ENCODE measurements at places on chromosomes 6 and 20.

DNA sequence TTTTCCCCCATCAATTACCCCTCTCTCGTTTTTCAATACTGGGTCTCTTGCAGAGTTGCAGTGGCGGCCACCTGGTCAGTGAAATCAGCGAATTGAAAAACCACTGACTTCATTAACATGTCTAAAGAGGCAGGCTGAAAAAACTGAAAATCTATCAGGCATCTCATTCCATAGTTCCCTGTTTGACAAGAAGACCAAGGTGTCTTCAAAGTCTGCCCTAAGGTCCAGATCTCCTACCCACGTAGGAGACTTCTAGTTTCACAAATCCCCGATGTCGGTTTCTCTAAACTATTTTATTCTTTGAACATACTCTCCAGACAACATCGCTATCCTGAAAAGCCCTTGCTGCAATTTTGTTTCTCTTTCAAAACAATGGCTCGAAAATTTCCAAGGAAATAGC is 796 bp upstream of the TUBB start:
- no peak for DNase-seq

- DNase-seq: no peak
These were observed 12.8 kb downstream of the TRAF3IP2 start for GRCh38 chr6:111592726-111593511.

GRCh38 chr20:13229538-13229937 is 8.5 kb downstream of the ISM1 start:
- DNase-seq: no peak

DNA sequence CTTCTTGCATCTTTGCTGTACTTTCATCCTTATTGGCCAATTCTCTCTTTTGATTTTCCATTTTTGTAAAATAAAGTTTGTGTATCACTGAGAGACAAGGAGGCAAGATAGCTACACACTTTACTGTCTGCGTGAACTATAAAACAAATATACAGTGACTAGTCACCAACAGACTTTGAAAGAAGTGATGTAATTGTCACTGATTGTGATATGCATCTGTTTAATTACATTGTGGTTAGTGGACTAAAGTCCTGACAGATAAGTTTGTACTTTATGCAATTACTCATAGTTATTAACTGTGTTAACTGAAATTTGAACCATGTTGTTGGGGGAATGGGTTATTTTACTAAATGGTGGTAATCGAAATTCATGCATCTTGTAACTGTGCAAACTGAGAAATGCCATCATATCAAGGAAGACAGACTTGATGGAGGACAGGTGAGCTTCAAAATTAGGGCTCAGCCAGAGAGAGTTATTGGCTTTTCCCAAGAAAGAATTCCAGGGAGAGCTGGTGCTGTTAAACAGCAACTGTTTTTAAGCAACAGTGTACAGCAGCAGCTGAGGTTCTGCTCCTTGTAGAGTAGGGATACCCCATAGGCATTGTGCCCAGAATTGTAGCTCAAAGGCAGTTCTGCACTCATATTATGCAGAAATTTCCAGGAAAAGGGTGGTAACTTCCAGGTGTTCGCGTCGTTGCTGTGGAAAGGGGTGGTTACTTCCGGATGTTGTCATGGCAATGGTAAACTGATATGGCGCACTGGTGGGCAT is 62.9 kb downstream of the EFHC1 start:
- no peak for DNase-seq

DNA sequence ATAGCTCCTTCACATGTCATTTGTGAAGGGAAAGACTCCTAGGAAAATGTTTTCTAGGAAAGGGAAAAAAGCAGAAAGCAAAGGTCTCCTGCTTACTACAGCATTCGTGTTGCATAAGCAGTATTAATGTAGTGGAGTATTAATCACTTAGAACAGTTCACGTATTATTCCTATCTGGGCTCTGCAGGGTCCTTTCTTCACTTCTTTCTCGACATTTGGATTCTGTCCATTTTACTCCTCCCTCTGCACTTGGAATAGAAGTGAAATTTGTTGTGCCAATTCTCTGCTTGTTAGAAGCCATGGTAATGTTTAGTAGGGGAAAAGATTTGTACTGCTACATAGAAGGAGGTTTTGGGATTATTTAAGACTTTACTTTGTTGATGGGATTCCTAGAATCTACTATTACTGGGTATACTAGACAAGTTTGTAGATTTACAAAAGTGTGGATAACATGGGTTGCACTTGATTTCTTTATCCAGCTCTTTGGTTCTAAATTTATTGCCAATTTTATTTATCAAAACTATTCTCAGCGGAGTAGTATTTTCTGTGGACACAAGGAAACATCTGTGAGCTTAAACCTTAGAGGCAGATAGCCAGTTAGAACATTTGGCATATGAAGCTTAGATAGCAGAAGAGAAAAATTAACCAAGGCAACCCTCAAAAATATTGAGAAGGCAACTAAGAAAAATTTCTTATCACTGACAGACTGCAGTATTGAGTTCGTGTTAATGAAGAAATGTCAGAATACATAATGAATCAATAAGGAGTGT is 108.4 kb upstream of the ESR1 start:
- DNase-seq: no peak

GRCh38 chr6:106823732-106824351 is 150.7 kb downstream of the CD24 start:
- peak; percentile 32 for DNase-seq

GRCh38 chr6:23414051-23414445 is 712.0 kb upstream of the NRSN1 start:
- DNase-seq: no peak

DNA sequence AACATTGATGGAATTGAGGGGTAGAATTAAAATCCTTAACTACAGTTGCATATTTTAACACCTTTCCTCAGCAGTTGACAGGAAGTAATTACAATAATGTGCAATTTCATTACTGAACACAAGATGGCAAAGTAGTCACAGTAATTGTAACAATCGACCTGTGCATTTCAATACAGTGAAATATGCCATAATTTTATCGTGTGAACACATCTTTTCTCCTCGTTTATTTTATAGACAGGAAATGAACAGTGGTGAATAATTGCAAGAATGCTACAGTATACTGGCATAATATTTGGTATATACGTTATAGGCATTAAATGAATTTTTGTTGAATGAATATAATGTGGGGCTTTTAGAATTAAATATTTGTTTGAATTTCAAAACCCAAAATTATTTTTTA is 25.0 kb downstream of the CYB5R4 start:
- DNase-seq: no peak

GRCh38 chr6:83709748-83710050 is 798 bp upstream of the SNAP91 start:
- no peak for DNase-seq

GRCh38 chr6:42564506-42564825 is 637 bp downstream of the UBR2 start:
- DNase-seq: no peak

DNA sequence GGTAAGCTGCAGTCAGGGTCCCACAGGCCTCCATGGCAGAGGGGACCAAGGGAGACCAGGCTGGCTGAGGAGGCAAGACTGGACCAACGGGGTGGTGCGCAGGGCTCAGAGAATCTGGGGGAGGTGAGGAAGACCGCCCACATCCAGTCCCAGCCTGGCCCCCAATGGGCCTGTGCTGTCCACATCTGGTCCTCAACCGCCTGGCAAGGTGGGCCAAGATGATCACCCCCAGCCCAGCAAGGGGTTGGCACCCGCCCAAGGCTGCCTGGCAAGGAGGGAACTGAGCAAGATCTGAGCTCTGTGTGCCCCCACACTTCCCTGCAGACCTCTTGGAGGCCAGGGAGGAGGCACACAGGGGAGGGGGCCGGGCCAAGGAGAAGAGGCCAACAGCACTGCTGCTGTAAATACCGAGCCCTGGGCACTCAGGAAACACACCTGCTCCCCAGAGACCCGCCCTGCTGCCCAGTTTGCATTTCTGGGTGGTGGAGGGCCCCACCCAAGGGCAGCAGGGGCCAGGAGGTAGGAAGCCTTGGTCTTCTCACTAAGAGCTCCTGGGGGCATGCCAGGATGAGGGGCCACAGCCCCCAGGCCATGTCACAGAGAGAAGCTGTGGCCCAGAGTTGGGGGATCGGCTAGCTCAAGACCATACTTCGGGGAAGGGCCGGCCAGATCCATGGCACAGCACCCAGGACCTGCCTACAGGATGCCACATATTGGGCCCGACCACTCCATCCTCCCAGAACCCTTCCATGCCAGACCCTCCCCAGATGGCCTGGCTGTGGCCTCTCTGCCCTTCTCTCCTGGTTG is 109.6 kb downstream of the ASXL1 start:
- no peak for DNase-seq

DNA sequence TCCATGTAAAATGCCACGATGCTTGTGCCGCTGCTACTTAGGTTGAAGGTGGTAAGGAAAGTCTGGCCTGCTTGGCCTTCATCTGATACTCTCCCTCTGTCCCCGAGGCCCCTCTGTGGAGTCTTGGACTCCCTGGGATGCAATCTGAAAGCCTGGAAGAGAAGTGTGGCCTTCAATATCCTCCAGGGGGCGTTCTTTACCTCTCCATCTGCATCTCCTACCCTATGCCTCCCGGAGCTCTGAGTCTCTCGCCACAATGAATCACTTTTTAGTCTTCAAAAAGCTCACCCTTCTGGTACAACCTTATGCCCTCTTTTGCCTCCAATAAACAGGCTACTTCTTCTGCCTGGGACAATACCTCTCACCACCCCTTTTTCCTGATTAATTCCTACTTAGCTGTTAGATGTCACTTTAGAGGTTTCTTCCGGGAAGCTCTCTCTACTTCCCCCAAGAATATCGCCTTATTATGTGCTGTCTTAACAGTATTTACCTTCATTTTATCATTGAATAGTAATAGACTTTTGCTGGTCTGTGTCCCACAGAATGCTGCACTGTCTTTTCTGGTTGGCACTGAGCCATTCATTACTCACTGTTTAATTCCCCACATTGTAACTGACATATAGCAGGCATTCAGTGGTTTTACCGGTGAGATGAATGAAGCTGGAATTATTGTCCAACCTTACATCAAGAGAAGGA is 13.9 kb upstream of the ATG5 start:
- DNase-seq: peak; percentile 23
